ENCODE measurements at places on chromosomes 1 and 21.

DNA sequence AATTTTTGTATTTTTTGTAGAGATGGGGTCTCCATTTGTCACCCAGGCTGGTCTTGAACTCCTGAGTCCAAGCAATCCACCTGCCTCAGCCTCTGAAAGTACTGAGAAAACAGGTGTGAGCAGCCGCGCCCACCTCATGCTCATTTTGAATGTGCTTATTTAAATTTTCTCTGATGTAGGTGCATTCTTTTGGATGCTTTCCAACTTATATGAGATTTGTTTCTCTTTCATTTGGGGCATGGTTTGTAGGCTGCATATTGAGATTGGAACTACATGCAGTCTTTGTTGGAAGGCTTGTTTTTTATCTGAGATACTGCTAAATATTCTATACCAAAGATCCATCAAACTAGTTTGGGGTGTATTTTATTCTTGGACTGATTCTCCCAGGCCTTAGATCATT lies 81.0 kb upstream of the IVNS1ABP start:
- no peak for DNase-seq

DNA sequence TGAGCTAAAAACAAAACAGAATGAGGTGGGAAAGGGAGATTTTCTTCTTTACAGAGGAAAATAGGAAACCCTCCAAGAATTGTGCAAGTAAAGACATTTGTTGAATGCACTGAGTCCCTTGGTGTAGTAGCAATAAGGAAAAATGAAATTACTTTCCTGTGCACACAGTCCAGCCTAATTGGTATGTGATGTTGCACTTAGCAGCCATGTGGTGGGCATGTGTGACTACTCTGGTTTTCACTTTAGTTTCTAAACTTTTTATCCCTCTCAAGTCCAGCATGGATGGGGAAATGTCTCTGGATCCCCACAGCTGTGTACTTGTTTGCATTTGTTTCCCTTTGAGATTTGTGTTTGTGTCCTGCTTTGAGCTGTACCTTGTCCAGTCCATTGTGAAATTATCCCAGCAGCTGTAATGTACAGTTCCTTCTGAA lies 7.1 kb upstream of the AGO3 start:
- DNase-seq: no peak

GRCh38 chr1:161021165-161021969 lies 415 bp upstream of the F11R start:
- peak; percentile 99 for DNase-seq

DNA sequence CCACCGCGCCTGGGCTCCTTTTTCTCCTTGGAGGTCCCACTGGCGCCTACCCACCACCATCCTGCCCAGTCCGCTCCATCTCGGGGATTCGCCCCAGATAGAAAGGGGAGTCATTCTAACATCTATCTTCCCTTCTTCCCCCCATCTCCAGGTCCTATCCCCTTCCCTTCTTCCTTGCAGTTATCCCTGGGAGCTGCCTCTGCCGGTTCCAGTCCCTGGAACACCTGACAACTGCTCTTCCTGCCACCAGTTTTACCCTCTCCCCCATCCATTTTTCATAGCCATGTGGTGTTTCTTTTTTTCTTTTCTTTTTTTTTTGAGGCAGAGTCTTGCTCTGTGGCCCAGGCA lies 12.0 kb upstream of the COL16A1 start:
- no peak for DNase-seq

DNA sequence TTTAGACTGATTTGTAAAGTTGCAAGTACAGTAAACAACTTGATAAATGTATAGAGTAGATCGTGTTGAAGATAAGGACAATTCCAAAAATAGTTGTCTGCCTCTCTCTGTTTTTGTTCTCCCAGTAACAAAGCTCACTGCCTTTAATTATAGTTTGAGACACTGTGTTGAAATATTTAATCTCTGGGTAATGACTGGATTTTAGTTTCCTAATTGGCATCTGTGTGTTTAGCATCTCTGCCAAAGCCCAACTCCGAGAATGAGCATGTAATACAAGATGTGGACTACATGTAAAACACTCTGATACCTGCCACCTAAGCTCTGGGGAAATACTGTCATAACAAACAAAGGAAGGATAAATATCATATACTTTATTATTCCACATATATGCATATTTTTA lies 27.7 kb upstream of the SDE2 start:
- DNase-seq: no peak

- DNase-seq: no peak
These were observed at the start of gene KIF17 for GRCh38 chr1:20717452-20718342. KIF17 (minus strand) TSS chr1:20718007; CDS start chr1:20717706, 301 bp downstream.

DNA sequence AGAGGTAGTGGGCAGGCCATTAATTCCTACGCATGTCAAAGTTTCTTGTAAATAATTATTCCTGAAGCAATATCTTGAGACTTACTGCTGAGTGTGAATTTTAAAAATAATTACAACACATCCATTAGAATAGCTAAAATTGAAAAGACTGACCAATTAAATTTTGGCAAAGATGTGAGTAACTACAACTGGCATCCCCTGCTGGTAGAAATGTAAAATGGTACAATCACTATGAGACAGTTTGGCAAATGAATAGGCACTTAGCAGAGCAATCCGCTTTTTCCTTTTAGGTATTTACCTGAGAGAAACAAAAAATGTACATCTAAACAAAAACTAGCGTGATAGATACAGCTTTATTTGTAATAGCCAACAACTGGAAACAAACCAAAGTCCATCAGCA lies 798.9 kb downstream of the BRINP3 start:
- DNase-seq: no peak

GRCh38 chr1:175343945-175344344 lies 151.4 kb upstream of the KIAA0040 start:
- no peak for DNase-seq

All from NCI-H187 (cell line).